Eye (tissue), 1 donor: ENCODE measurements at places on chromosomes 3 and 15.
A peak's percentile ranks its signal among the peaks of the same experiment; 100 is the strongest.

- no peak for DNase-seq
Observed at GRCh38 chr3:112132975-112133448, at the start of gene GCSAM. GCSAM (minus strand) TSS chr3:112133248; CDS start chr3:112133120, 128 bp downstream.

DNA sequence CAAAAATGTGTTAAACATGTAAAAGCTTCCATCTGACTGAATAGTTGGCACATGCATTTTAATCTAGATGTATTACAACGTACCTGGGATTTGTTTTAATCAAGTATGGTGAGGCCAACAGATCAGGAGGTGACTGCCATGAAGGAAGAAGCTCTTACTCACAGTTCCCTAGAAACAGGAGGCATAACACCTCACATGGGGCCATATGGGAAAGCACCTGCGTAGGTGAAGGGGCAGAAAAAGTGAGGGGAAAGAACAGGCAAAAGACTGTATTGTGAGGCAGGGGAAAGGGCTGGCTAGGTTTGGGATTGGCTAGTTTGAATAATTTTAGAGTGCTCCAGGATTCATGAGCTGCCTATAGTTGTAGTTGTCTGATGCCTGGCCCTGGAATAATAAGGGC is 9.6 kb downstream of the SQOR start:
- DNase-seq = no peak

DNA sequence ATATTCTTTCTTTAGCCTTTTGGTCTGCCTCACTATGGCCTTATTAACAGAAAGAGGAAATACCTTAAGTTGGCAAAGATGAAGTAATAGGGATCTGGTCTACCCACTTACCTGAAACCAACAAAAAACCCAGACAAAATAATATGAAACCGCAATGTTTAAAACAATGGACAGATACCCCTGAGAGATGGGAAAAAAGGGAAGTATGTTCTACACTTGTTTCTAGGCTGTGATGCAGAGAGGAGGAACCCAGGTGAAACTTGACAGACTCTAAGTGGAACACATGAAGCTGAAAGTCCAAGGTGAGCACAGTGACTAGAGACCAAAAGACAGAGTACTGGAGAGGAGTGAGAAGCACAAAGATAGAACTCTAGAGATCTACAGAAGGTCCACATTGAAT is 78.4 kb downstream of the NR2E3 start:
- DNase-seq = no peak

GRCh38 chr3:195403841-195404408 is 38.9 kb downstream of the ACAP2 start:
- DNase-seq = no peak

- DNase-seq = no peak
Observed at GRCh38 chr3:163490119-163490518, 1588.2 kb downstream of the SI start.

GRCh38 chr15:57866149-57866736 is 159.7 kb downstream of the POLR2M start:
- DNase-seq = peak; percentile 56

- DNase-seq = no peak
Observed at GRCh38 chr15:82768414-82769054, 37.3 kb downstream of the FSD2 start.
